LHCN-M2 (cell line): ENCODE measurements at places on chromosomes 3 and 15. TPM values are rescaled to one million over a fixed set of nuclear protein-coding genes. Genes with fewer than 3 reads are reported as not detected.

The PYGO1 gene
- total RNA-seq, result 10.5 and 11.7 TPM in 2 replicates

The PPP4R2 gene
- 50.3 and 53.6 TPM in 2 replicates for total RNA-seq

GRCh38 chr3:138547342-138547975, 46.6 kb downstream of the CEP70 start:
- no peak for DNase-seq

GRCh38 chr3:65233561-65233960, 545.8 kb upstream of the ADAMTS9 start:
- no peak for DNase-seq

The NDUFAF3 gene
- 116 and 162 TPM in 2 replicates for total RNA-seq
